ENCODE measurements at places on chromosomes 12 and 14. TPM values are rescaled to one million over a fixed set of nuclear protein-coding genes. Genes with fewer than 3 reads are reported as not detected.

DNA sequence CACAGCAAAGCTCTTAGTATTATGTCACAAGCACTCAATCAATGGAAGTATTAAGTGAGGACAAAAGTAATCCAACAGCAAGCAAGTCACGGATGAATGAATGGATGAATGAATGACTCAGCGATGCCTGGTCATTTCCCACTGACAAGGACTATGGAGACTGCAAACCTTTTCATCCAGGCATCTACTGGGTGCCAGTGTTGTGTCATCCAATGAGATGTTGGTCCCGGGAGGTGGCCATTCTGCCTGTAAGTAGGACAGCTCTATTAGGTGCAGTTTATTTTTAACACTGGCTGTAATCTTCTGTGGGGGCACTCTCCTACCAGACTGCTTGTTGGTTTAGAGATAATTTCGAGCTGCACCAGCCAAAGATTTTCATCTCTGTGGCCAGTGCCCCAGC is 39.4 kb downstream of the STAB2 start:
- no peak overlapping the region for H3K4me3 ChIP-seq
- no peaks in the 10 kb centered on the region for H3K4me1 ChIP-seq
- DNase-seq = no peak
- no peak overlapping the region for H3K27ac ChIP-seq
- H3K36me3 ChIP-seq = no peaks in the 10 kb centered on the region

LMO3 gene
- total RNA-seq = not detected

DNA sequence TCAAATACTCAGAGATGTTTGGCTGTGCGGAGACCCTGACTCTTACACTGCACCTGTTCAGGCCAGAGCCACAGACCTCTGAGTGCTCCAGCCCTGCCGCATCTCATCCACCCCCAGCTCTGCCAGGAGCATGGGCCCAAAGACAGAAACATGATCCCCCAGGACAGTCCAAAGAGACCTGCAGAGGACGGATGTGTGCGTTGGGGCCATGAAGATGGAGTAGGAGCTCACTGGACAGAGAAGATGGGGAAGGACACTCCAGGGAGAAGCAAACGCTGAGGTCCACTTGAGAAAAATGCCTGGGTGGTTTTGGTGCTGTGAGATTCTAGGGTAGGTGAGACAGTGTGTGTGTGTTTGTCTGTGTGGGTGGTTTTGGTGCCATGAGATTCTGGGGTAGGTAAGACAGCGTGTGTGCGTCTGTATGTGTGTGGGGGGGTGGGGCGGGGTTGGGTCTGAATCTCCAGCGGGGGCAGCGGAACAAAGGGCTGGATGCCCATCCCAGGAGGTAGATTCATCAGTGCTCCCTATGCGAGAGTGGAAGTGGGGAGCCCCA is 818 bp upstream of the HHIPL1 start:
- peaks cover 21% of the 10 kb centered on the region for H3K27me3 ChIP-seq
- DNase-seq = no peak
- peaks cover 4% of the 10 kb centered on the region for H3K4me1 ChIP-seq
- H3K4me3 ChIP-seq = no peak overlapping the region

DNA sequence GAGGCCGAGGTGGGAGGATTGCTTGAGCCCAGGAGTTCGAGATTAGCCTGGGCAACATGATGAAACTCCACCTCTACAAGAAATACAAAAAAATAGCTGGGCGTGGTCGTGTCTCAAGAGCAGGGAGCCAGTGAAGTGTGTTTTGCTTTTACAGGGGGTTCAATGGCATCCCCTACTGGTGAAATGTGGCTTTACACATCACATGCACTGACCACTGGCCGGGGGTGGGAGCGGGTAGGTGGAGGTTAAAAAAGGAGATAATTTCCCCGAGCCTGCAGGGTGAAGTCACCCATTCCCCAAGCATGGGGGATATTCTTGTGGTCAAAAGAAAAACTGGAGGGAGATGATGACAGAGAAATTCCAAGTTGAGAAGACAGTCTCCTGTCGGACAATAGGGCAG is 63.6 kb upstream of the PWP1 start:
- H3K4me3 ChIP-seq = no peak overlapping the region
- H3K27ac ChIP-seq = no peak overlapping the region
- H3K27me3 ChIP-seq = no peaks in the 10 kb centered on the region

- no peak for DNase-seq
- H3K27ac ChIP-seq = no peak overlapping the region
- H3K4me1 ChIP-seq = no peaks in the 10 kb centered on the region
These were observed 66.3 kb downstream of the OTX2 start for GRCh38 chr14:56744016-56744415.

- DNase-seq = no peak
- H3K27me3 ChIP-seq = no peaks in the 10 kb centered on the region
- no peak overlapping the region for H3K27ac ChIP-seq
- peaks cover 23% of the 10 kb centered on the region for H3K36me3 ChIP-seq
These were observed 56.4 kb downstream of the EP400 start for GRCh38 chr12:132006056-132006680.

CYP27B1 gene
- total RNA-seq = 8.2 TPM

NT5DC3 gene
- 7.5 TPM for total RNA-seq

GRCh38 chr14:76123426-76124225 is 28.1 kb upstream of the GPATCH2L start:
- no peaks in the 10 kb centered on the region for H3K4me1 ChIP-seq
- H3K27me3 ChIP-seq = peaks cover 5% of the 10 kb centered on the region
- H3K27ac ChIP-seq = no peak overlapping the region
- DNase-seq = no peak
- no peaks in the 10 kb centered on the region for H3K36me3 ChIP-seq
- no peak overlapping the region for H3K4me3 ChIP-seq

- H3K36me3 ChIP-seq = peaks cover 24% of the 10 kb centered on the region
- no peaks in the 10 kb centered on the region for H3K4me1 ChIP-seq
- no peak overlapping the region for H3K4me3 ChIP-seq
- no peak overlapping the region for H3K27ac ChIP-seq
These were observed 52.2 kb upstream of the CFL2 start for GRCh38 chr14:34766606-34767005.

GOLGA5 gene
- total RNA-seq = 20.7 TPM

- H3K27ac ChIP-seq = no peak overlapping the region
- H3K36me3 ChIP-seq = peaks cover 5% of the 10 kb centered on the region
- no peak for DNase-seq
These were observed 25.0 kb downstream of the VCPKMT start for GRCh38 chr14:50091240-50091913.

DNA sequence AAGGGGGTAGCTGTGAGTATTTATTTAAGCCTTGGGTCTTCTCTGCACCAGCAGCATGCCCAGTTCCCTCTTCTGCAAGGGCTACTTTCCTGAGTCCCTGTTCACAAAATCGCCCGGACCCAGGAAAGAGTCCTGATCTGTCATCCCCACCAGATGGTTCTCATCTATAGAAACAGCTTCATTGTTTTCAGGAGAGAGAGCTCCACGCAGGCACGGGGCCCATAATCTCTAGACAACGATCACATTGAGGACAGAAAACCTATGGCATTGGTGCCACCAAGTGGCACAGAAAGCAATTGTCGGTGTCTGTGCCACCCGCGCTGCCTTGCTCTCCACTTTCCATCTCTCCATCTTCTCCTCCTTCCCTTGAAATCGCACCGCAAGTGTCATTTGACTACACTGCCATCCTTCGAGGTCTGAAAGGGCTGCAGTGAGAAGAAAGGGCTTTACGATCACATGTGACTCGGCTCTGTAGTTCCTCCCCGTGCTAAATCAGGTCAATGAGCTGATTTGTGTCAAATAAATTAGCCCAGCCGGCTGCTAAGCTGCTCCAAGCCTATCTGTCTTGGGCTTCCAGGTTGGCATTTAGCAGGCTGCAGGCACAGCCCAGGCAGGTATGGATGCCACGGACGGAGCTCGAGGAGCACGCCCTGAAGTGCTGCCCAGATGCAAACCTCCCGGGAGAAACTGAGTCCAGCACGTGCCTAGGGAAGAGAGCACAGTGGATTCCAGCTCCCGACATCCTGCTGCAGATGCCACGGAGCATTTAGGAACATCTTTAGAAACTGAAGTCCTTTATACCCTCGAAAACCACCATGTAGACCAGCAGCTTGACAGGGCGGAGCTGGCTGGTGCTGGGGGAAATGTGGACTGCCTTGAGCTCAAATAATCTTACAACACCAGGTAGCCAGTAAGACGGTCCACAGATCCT is 28.8 kb downstream of the SPRING1 start:
- no peak overlapping the region for H3K27ac ChIP-seq
- peak; percentile 64 for DNase-seq

All from activated CD4-positive, alpha-beta memory T cell treated with anti-CD3 and anti-CD28 coated beads for 36 hours (primary cell).